ENCODE measurements at places on chromosomes 7 and 10. TPM values are rescaled to one million over a fixed set of nuclear protein-coding genes. Genes with fewer than 3 reads are reported as not detected.

GRCh38 chr7:131546583-131547141 is 9.8 kb downstream of the PODXL start:
- peak; percentile 67 for DNase-seq

DNA sequence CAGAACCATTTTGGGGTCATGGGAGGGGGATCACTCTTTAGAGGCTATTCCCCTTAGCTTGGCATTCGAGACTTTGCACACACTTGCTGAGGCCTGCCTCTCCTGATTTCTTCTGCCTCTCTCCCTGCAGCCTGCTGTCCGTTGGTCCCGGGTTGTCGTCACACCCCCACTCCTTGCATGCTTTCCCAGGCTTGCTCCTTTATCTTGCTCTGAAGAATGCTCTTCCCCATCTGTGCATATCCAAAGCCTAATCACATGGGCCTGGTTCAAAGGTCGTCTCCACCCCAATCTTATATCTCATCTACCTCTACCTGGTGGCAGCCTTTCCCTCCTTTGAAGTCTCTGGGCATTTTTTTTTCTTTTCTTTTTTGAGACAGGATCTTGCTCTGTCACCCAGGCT is 24.3 kb upstream of the EMX2 start:
- DNase-seq = no peak

GRCh38 chr7:88090671-88091070 is 129.2 kb downstream of the SRI start:
- no peak for DNase-seq

DNA sequence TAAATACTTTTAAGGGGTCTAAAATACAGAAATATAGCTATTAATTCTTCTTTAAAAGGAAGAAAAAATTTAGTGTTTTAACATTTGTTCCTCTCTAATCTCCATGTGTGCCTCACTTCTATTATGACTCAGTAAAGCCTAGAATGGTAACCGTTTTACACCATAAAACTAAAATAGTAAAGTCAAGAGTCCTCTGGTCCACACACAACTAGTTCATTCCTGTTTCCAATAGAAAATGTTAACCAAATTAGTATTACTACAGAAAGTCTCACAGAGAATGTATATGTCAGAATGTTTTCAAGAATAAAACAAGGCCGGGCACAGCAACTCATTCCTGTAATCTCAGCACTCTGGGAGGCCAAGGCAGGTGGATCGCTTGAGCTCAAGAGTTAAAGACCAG is 55.8 kb downstream of the CNOT4 start:
- DNase-seq = no peak

- DNase-seq = no peak
Measured at GRCh38 chr7:128792471-128793180, 858 bp downstream of the CCDC136 start.

- DNase-seq = no peak
Measured at GRCh38 chr10:86856156-86856555, 99.7 kb downstream of the BMPR1A start.

DNA sequence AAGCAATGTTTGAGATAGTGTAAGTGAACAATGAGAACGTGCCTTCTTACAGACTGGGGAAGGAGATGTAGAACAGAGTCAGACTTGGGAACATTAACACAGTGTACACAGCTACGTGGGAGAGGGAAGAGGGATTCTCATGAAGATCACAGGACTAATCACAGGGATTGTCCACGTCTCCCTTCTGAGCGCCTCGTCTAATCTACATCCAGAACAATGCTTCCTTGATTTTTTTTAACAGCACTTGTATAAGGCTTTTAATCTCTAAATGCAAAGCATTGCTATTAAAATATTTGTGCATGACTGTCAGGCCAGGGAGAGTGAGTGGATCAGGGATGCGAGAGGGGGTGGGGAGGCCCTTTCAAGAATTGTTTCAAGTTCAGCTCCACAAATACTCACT is 62.7 kb downstream of the MET start:
- DNase-seq = no peak

GRCh38 chr10:3747248-3747960 is 37.6 kb downstream of the KLF6 start:
- DNase-seq = no peak

- peak; percentile 91 for DNase-seq
Measured at GRCh38 chr7:105932835-105933477, 30.1 kb upstream of the CDHR3 start.

DNA sequence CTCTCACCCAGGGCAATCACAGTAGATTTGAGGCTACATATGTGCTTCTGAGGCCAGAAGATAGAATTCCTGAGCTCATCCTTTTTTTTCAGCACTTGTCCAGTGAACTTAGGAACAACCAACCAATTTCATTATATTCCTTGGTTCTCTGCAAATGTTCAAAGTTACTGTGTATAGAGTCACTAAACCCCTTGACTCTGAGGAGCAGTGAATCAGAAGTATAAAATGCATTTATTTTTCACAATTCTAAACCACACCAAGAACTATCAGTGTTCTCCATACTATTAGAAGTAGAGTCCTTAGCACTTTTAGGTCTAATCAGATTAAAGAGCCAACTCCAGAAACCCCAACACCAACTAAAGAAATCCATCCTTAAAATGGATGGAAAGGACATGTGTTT is 19.6 kb upstream of the PAPSS2 start:
- no peak for DNase-seq

DNA sequence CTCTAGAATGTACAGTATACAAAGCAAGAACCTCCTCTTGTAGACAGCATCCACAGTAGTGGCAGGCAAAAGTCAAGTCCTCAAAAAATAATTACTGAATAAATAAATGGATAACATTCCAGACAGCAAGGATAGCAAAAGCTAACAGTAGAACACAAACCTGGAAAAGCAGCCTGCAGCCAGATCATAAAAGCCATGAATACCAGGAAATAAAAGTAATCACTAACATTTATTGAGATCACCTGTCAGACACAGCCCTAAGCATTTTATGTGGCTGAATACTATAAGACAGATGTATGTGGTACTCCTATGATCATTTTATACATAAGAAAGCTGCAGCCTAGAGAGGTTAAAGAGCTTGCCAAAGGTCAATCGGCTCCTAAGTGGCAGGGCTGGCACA is 34.0 kb downstream of the CUL2 start:
- DNase-seq = no peak

DNA sequence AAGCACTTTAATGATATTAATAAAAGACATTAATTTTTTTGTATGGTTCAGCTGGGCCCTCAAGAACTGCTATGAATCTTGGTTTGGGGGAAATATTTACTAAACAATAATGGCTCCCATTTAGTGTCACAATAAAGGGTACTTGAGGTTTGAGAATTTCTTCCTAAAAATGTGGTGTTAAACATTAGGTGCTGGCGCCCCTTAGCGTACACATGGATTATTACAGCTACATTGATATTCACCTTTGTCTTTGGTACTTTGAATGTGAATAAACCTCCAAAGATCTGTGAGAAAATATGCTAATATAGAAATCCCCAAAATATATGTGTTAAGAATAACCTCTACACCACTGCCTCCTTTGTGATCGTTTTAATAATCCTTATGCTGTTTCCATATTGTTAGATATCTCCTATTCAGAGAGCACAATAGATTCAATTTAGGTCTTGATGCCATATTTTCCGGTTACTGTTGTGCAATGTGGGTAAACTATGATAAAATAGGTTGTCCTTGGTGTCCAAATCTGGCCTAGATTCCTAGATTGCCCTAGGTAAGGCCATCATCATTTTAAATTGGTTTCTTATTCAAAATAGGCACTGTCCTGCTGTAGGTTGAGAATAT is 161.8 kb upstream of the CACNA2D1 start:
- DNase-seq = peak; percentile 63

DNA sequence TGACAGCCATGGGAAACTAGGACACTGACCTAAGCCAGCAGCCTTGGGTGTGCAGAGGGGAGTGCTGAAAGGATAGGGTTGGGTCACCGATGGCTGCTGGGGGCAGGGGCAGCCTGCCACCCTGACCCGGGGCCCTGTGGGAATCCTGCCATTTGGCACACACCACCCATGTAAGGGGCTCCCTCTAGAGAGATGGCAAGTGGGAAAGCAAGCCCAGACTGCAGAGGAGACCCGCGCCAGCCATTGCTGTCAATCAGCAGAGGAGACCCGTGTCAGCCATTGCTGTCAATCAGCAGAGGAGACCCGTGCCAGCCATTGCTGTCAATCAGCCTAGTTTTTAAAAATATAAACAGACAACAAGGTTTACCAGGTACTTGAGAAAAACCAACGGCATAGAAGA is 27.4 kb upstream of the PRKAG2 start:
- DNase-seq = no peak

DNA sequence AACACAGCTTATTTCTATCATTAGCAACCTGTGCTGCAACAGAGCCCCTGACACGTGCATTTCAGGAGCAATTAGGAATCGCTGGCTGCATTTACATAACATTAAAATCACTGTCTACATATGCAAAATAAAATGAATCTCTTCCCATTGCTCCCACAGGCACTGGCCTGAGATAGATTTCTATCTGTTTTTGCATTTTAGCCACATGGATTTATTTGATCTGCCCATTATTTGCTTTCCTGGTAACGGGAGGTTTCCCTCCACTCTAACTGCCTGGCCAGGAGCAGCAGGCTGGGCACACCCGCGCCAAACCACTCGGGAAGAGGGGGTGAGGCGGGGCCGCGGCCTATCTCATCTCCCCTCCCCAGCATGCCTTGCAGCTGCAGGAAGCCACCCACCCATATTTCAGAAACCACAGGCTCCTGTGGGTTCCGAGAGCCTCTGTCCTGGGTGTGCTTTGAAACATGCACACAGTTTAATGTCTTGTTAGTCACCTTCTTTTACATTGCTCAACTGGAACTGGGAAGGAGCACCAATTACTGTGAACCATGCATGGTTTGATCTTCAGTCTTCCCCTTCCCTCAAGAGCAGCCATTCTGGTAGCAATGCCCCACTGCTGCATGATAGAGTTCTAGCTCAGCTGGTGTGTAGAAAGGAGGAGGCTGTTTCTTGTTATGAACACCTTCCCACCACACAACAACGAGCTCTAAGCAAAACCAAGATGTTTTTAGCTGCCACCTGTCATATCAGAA is 37.7 kb upstream of the IKZF1 start:
- DNase-seq = no peak

DNA sequence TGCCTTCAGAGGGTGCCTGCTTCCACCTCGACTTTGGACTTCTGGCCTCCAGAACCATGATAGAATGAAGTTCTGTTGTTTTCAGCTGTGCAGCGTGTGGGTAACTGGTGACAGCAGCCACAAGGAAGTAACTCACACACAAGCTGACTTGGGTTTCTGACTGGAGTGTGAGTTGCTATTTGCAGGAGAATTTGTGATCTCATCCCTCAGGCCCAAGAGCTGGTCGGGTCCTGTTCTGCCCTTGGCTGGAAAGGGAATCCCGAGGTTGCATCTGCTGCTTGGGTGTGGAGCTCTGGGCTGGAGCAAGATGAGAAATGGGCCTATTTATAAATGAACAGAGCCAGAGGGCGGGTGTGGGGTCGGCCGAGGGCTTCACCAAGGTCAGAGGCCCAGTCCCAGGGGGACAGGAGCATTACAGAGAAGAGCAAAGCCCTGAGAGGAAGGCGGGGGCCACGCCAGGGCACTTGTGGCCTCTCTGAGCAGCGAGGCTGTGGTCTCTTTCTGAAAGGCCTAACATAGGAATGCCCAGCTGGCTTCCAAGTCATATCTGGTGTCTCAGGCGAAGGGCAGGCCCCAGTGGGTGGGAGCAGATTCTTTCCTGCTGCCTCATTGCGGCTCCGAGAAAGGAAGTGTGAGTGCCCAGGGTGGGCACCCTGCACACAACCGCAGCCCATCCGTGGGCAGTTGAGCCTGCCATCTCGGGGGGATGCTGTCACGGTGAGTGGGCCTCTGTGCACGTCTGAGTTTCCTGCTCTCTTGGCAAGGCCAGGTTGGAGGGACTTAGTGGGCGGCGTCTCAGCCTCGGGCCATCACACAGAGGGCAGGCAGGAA is 26.5 kb upstream of the C10orf71 start:
- no peak for DNase-seq

GRCh38 chr10:52918714-52919305 is 146.2 kb upstream of the MBL2 start:
- DNase-seq = no peak

GRCh38 chr7:97075928-97076327 is 41.6 kb upstream of the SDHAF3 start:
- DNase-seq = no peak

DNA sequence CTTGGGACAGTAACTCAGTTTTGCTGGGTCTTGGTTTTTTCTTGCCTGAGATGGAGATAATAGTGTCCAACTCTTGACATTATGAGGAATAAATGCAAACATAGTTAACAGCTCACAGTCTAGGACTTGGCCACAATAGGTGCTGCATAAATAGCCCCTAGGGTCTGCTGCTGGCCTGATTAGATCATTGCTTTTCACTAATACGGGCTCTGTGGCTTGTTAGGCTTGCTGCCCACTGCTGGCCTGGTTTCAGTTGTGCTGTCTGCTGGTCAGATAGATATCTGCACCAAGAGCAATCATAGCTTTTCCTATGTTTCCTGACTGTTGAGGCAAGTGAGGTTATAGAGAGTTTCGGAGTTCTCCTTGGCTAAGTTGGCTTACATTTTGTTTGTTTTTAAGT is 246.1 kb downstream of the DNAJB9 start:
- DNase-seq = no peak

DNA sequence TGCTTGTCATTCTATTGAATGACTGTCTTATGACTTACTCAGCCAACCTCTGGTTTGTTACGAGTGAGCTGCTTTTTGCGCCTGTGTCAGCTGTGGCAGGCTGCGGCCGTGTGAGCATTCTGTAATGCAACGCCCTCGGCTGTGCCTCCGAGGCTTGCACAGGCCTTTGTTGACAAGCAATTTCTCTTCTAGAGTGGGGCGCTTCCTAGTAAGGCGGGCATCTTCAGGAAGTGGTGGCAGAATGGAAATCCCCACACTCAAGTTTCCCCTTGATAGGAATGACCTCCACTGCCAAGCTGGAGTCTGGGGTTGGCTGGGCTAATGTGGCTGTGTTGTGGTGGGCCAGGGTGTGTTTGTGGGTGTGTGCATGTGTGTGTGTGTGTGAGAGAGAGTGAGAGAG is 20.2 kb upstream of the TMEM178B start:
- DNase-seq = peak; percentile 54

GRCh38 chr10:21726601-21727225 is 192.7 kb downstream of the MLLT10 start:
- no peak for DNase-seq

OAT gene
- 198 TPM for total RNA-seq

COL26A1 gene
- not detected for total RNA-seq

MYH16 gene
- total RNA-seq = not detected

PPP1R17 gene
- total RNA-seq = not detected

CYP3A4 gene
- not detected for total RNA-seq

OR2A12 gene
- not detected for total RNA-seq

CRHR2 gene
- total RNA-seq = not detected

CYP2E1 gene
- 0.50 TPM for total RNA-seq
